Stimulated activated CD4-positive, alpha-beta T cell treated with anti-CD3 and anti-CD28 coated beads, TNF-alpha, amount 100 ng/mL, for 24 hours (primary cell): ENCODE measurements at places on chromosomes 13 and 19.
A peak's percentile ranks its signal among the peaks of the same experiment; 100 is the strongest.

GRCh38 chr19:33487901-33488800, 33.4 kb downstream of the PEPD start:
- DNase-seq, result no peak

DNA sequence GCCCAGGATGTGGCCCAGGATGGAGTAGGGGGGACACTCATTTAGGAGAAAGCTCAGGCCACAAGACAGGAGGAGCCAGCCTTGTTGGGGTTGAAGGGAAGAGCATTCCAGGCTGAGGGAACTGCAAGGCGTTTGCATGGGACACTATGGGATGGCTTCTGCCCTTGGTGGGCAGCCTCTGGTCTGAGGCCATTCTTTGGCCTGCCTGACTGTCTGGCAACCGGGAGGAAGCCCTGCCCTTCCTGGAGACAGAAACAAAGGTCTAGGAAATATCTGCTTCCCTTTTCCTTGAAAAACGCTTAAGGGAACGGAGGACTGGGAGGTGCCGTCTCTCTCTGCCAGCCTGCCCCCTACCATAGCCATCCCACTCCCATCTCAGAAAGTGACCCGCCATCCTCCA, 2.8 kb upstream of the ICAM1 start:
- DNase-seq, result no peak

- DNase-seq, result no peak
Measured at GRCh38 chr13:67977066-67977465, 746.9 kb upstream of the PCDH9 start.

DNA sequence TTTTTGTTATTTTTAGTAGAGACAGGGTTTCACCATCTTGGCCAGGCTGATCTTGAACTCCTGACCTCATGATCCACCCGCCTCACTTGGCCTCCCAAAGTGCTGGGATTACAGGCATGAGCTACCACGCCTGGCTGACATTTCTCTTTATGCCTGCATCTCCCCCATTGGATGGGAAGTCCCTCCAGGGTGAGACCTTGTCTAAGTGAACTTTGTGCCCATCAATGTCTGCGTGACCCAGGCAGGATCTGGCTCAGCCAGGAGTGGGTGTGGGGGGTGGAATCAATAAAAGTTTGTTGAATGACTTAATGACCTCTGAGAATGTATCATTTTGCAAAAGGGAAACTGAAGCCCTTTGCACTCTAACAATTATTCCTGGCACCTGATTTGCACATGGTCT, 1.8 kb upstream of the ARRDC5 start:
- no peak for DNase-seq

DNA sequence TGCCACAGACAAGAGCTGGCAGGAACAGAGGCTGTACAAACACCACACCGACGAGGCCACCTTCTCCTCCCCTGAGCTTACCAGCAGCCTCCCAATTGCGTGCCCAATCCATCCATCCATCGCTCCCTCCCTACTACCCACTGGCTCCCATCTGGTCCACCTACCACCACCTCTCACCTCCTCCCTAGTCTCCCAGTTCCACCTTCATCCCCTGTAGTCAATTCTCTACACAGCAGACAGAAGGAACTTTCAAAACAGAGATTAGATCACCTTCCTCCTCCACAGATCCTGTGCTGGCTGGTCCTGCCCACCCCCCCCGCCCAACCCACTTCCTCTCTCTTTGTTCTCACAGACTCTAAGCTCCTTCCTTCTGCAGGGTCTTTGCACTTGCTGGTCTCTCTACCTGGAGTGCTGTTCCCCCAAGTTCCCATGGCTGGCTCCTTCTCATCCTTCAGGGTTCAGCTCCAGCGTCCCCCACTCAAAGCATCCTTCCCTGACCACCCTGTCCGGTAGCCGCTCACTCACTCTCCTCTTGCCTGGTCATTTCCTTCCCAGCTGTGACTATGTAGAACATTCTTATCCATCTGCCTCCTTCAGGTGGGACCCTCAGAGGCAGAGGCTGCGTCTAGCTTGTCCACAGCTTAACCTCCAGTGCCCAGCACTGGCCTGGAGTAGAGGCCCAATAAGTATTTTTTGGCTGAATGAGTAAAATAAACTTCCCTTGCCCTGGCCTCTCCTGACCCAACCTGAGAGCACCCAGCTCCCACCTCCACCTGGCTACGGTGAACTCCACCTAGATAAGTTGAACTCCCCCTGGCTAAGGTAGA, 23.0 kb downstream of the PIN1 start:
- DNase-seq, result no peak

GRCh38 chr13:94524407-94524806, 44.9 kb upstream of the DCT start:
- DNase-seq, result no peak

DNA sequence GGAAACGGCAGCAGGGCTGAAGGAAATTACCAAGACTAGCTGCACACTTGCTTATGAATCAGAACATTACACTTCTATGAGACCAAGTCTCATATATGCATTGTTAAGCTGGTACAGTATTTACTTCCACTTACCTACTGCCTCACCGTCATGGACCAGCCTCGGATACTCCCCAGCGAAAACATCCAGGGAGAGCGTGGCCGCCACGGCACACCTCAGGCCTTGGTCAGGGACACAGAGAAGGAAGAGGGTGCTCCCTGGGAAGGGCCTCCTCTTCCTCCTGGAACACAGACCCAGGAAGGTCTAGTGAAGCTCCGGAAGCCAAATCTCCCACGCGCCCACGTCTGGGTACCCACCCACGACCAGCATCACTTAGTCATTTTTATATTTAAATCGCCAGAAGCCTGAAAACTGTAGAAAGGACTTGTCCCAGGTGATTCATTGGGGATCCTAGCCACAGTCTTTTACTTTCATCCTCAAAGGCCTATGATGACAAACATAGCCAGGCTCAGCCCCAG, 24.4 kb upstream of the MTIF3 start:
- DNase-seq, result no peak

GRCh38 chr13:102538938-102539337, 57.8 kb upstream of the TPP2 start:
- DNase-seq, result no peak

DNA sequence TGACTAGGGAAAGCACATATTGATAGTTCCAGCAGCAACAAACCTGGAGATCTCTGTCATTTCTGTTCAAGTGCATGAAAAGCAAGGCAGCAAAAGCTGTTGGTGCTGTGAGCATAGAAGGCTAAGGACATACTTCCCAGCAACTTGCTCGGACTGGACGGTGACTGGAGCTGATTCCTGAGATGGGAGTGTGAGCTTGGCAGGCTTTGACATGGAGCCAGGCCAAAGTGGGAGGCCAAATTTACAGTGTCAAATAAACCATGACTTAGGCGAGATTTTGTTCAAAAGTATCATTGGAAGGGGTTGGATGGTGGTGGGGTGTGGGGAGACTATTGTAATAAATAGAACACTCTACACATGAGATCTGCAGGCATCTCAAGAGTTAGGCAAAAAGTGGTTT, 5.9 kb upstream of the ARGLU1 start:
- DNase-seq, result no peak

- DNase-seq, result no peak
Measured at GRCh38 chr19:10219678-10220077, 11.5 kb downstream of the S1PR2 start.

DNA sequence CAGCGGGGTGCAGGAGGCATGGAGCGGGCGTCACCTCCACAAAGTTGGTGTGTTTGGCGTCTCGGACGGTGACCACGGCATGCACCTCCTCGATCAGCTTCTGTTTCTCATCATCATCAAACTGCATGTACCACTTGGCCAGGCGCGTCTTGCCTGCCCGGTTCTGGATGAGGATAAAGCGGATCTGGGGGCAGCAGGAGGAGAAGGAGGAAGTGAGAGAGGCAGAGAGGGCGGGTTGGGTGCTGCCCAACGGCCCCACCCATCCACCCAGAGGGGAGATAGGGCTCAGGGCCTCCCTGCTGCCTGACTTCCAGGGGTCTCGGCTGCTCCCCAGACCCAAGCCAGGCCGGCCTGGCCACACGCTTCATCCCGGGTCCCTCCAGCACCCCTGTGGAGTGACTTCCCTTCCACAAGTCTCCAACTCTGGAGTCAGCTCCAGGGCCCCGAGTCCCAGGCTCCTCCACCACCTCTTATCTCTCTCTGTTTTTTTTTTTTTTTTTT, 4.6 kb downstream of the AP2S1 start:
- no peak for DNase-seq

DNA sequence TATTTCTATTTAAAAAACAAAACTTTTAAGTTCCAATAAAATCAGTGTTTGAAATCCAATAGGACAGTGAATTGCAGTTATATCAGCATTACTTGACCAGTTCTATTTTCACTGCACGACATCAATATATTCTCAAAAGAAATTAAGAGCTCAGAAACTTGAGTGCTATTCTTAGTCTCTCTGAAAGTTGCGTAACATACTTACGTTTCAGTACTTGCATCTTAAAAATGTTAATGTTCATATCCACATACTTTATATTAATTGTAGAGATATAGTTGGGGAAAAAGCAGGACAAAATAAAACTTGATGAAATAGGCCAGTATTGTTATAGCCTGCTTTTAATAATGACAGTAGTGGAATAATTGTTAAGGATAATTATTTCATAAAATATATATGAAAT, 720.5 kb upstream of the PCDH9 start:
- DNase-seq, result no peak

DNA sequence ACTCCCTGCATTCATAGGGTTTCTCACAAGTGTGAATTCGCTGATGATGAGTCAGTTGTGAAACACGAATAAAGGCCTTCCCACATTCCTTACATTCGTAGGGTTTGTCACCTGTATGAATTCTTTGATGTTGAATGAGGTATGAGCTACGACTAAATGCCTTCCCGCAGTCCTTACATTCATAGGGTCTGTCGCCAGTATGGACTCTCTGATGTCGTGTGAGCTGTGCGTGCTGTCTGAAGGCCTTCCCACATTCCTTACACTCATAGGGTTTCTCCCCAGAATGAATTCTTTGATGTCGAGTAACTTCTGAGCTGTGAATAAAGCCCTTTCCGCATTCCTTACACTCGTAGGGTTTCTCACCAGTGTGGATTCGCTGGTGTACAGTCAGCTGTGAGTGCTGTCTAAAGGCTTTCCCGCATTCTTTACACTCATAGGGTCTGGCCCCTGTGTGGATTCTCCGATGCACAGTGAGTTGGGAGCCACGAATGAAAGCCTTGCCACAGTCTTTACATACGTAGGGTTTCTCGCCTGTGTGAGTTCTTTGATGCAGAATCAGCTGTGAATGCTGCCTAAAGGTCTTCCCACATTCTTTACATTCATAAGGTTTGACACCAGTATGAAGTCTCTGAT, 30.5 kb upstream of the COX7A1 start:
- no peak for DNase-seq

- DNase-seq, result peak; percentile 82
Measured at GRCh38 chr19:9584073-9584833, at the start of gene ZNF121. TSS of gene ZNF121 (minus strand) at chr19:9584504. CDS start at chr19:9568097, 16,407 bp downstream.

DNA sequence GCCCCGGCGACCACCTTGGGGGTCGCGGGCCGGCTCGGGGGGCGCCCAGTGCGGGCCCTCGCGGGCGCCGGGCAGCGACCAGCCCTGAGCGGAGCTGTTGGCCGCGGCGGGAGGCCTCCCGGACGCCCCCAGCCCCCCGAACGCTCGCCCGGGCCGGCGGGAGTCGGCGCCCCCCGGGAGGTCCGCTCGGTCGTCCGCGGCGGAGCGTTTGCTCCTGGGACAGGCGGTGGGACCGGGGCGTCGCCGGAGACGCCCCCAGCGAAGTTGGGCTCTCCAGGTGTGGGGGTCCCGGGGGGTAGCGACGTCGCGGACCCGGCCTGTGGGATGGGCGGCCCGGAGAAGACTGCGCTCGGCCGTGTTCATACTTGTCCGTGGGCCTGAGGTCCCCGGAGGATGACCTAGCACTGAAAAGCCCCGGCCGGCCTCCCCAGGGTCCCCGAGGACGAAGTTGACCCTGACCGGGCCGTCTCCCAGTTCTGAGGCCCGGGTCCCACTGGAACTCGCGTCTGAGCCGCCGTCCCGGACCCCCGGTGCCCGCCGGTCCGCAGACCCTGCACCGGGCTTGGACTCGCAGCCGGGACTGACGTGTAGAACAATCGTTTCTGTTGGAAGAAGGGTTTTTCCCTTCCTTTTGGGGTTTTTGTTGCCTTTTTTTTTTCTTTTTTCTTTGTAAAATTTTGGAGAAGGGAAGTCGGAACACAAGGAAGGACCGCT, 729 bp downstream of the STK11 start:
- no peak for DNase-seq

GRCh38 chr19:18502638-18503294, 19.1 kb downstream of the ELL start:
- DNase-seq, result no peak

- no peak for DNase-seq
Measured at GRCh38 chr19:44282846-44283245, 22.0 kb downstream of the ZNF235 start.

DNA sequence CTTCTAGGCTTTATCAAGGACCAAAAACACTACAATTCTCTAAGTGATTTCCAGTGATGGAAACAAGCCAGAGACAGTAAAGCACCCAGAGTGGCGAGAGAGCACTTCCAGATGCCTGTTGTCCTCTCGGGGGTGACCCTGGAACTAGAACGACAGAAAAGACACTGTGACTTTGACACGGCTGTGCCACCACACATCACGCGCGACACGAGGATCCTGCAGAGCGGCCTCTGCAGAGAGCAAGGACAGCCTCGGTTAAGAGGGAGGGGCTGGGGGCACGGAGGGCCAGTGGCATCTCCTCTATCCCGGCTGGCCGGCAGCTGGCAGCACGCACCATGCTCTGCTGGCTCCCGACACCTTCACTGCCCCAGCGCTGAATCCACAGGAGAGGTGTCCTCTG, 42.3 kb downstream of the SUGP2 start:
- no peak for DNase-seq

- DNase-seq, result no peak
Measured at GRCh38 chr13:59094181-59094580, 1069.5 kb downstream of the DIAPH3 start.

GRCh38 chr13:83295686-83296085, 586.6 kb downstream of the SLITRK1 start:
- no peak for DNase-seq
